ENCODE measurements at places on chromosomes 13 and 19.

- DNase-seq = no peak
These were observed 2.8 kb upstream of the NUMBL start for GRCh38 chr19:40693150-40693788.

GRCh38 chr13:85557691-85558467 lies 241.3 kb downstream of the SLITRK6 start:
- DNase-seq = no peak

- DNase-seq = no peak
These were observed 15.8 kb upstream of the OR7A17 start for GRCh38 chr19:14901675-14902260.

DNA sequence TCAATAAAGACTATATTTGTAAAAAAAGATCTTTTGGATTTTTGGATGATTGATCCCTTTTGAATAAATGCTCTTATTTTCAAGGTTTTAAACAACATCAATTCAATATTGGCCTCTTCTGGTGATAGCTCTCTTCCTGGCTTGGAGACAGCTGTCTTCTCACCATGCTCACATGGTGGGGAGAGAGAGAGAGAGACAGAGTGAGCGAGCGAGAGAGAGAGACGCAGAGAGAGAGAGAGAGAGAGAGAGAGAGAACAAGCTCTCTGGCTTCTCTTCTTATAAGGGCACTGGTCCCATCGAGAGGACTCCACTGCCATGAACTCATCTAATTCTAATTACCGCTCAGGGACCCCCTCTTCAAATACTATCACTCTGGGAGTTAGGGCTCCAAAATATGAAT lies 32.1 kb upstream of the FARP1 start:
- no peak for DNase-seq

GRCh38 chr19:940591-941291 lies 14.9 kb downstream of the ARID3A start:
- peak; percentile 97 for DNase-seq

DNA sequence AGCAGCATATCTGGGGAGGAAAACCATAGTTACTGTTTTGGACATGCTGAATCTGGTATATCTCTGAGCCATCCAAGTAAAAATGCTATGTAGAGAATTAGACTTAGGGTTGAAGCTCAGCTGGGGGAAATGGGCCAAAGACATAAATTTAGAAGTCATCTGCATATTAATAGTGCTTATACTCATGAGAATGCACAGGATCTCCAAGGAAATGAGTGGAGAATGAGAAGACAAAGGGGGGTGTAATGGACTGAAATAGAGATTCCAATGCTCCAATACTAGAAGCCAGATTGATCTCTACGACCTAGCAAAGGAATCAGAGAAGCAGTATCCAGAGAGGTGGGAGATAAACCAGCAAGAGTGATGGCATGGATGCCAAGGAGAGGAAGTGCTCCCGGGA lies 10.3 kb upstream of the FAM124A start:
- no peak for DNase-seq

GRCh38 chr19:38809592-38810252 lies 3.0 kb downstream of the LGALS4 start:
- no peak for DNase-seq

Data from hematopoietic multipotent progenitor cell treated with erythropoietin and hydrocortisone succinate and interleukin-3 and kit ligand, for 4 days (in vitro differentiated cells).